AG08395 (cell line): ENCODE measurements at places on chromosomes 1 and 21.
A peak's percentile ranks its signal among the peaks of the same experiment; 100 is the strongest.

GRCh38 chr1:228958121-228958520 lies 222.8 kb downstream of the RHOU start:
- DNase-seq, result no peak

DNA sequence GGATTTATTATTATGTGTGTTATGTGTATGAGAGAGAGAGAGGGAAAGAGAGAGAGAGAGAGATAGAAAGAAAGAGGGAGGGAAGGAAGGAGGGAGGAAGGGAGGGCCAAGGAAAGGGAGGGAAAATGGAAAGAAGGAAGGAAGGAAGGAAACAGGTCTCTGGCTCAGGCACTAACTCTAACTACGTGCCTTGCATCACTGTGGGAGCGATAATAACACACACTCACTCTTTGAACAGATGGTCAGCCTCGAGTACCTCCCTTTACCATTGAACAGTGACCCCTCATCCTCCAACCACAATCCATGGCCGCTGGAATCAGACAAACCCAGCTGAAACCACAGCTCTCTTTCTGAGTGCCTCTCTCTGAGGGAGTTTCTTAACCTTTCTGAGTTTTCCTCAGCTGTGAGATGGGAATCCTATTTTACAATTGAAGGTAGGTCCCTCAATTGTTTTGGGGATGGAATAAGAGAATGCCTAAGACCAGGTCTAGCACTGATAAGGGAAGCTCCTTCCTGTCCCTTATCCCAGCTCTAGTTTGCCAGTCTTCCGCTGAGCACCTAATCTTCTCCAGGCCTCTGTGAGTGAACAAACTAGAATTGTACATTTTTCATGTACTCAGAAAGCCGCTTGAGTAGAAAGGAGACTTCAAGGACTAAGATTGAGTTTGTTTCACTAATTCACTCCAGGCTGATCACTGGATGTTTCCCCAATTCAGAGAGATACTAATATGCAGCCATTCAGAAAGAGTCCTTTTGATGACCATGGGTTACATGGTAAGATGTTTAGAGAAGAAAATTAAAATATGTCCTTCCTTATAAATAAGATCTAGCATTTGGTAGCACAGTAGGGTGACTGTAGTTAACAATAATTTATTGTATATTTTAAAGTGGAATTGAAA lies 62.8 kb downstream of the IRF2BP2 start:
- no peak for DNase-seq

DNA sequence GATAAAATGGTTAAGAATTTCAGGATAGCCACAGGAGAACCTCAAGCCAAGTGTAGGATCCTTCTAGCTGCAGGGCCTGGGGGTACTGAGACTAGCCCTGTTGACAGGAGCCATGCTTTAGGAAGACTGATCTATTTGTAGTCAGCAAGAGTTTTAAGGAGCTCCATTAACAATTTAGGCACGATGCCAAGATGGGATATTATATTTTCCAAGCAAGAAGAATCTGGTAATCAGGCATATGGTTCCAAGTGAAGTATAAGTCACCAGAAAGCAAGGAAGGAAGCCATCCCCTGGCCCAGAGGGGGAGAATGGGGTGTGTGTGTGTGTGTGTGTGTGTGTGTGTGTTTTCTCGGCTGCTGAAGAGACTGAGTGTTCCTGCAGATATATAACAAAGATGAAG lies 7.0 kb downstream of the IFNAR2 start:
- DNase-seq, result no peak

DNA sequence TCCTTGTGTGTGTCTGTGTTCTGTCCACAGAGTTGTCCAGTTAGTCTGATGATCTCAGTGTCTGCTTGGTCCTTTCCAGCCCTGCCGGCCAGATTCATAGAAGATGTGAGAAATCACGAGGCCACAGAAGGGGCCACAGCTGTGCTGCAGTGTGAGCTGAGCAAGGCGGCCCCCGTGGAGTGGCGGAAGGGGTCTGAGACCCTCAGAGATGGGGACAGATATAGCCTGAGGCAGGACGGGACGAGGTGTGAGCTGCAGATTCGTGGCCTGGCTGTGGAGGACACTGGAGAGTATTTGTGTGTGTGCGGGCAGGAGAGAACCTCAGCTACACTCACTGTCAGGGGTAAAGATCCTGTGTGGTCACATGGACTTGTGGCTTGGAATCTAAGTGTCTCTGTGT lies 95.8 kb downstream of the OBSCN start:
- DNase-seq, result no peak

- DNase-seq, result no peak
Observed at GRCh38 chr1:24353292-24353891, 34.2 kb downstream of the GRHL3 start.

DNA sequence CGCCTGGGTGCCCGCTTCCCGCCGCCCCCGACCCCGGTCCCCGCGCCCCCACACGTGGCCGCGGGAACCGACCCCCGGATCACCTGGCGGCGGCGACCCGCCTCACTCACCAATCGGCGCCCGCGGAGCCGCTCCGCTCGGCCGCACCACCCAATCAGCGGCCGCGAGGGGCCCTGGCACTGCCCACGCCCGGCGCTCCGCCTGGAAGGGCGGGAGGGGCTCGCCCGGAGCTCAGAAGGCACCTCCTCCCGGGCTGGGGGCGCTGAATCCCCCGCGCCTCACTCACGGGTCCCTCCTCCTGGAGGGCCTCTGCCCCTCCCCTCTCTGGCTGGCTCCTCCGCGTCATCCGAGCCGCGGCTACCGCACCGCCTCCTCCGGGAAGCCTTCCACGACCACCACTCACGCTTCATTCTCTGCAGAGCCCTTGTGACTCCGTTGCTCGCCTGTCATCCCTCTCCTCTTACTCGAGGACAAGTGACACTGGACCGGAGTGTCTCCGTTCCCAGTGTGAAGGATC lies 374 bp downstream of the SH2D5 start:
- DNase-seq, result peak; percentile 89

DNA sequence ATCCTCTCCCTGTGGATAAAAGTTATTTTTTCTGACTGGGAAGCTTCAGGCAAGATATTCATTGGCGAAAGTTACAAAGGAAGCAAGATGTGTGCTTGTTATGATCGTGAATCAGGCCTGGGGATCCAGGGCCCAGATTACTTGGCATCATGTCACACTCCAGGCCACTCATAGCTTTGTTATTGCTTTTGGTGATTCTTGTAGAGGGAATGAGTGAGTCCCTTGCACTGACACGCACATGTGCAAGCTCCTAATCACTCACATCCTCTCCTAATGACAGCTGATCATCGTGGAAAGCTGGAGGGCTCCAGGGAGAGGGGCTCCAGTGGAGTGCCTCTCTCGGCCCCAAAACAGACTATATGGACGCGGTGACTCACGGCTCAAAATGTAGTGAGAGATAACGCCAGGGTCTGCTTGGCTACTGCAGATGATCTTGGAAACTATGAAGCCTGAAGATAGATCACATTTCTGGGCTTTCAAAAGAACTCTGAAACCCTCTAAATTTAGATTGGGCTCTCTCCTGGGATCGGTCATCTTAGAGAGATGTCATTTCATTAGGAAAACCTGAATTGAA lies 481.1 kb upstream of the USP24 start:
- DNase-seq, result peak; percentile 94

GRCh38 chr1:94120991-94121390 lies at the start of gene ABCA4:
ABCA4 (minus strand) TSS chr1:94121148; CDS start chr1:94121045, 103 bp downstream.
- no peak for DNase-seq

DNA sequence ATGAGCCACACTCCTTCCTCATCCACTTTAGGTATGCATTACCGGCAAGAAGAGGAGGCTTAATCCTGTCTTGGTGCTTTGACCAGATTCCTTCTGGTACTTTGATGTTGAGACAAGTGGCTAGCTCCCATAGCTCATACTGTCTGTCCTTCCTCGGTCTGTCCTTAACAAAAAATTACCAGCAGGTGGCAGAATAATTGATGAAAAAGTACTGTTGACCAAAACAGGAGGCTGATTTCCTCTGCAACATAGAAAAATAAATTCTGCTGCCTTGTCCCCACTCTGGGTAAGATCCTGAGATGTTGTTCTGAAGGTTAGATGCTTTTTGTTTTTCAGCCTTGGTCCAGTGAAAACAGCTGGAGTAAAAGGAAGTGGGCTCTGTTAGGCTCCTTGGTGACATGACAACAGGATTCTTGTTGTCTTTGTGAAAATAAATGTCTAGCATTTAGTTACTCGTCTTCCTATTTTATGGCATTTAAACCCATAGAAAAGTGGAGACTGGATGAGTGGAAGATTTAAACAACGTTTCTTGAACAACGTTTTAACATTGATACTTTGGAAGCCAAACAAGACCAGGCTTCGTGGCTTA lies 11.2 kb upstream of the HJV start:
- peak; percentile 49 for DNase-seq

GRCh38 chr1:58585166-58585565 lies 8.1 kb upstream of the TACSTD2 start:
- DNase-seq, result no peak

GRCh38 chr1:169676001-169676400 lies 35.4 kb downstream of the SELL start:
- no peak for DNase-seq

- peak; percentile 85 for DNase-seq
Observed at GRCh38 chr1:56074007-56074651, 505.2 kb downstream of the PLPP3 start.

DNA sequence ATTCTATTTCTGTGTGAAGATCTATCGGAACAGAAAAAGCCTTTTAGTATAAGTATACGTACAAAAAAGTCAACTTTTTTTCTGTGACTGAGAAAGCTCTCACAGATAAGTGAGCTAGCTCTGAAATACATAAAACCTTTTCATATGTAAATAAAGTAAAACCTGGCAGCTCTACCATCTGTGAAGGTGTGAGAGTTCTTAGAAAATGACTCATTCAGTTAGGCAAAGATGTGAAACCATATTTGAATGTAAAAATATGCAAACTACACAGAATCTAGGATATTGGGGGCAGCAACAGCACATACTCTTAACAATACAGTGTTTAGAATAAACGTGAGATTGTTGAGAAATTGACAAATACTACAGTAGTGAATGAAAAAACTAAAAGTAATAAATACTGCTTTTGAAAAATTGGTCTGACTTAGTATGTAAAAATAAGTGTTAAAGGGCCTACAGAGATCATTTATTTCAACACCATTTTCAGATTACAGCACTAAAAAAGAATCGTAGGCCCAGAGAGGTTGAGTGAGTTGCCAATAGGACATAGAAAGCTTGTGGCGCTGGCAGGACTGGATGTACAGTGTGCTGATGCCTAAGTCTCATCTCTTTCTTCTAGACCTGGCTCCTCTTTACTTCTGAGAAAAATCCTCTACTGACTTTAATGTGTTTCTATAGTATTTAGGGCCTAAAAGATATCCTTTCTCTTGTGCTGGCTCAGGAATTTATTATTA lies 19.8 kb downstream of the ATP6V1G3 start:
- DNase-seq, result no peak

DNA sequence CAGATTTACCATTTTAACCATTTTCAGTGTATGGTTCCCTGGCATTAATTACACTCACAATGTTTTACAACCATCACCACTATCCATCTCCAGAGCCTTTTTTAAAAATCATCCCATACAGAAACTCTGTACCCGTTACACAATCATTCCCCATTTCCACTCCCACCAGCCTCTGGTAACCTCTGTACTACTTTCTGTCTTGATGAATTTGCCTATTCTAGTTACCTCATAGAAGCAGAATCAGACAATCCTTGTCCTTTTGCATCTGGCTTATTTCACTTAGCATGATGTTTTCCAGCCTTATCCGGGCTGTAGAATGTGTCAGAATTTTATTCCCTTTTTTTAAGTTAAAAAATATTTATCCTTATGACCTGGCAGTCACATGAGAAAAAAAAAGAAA lies 33.0 kb downstream of the PGM1 start:
- DNase-seq, result no peak

- no peak for DNase-seq
Observed at GRCh38 chr1:110888641-110889040, 15.7 kb downstream of the CD53 start.

DNA sequence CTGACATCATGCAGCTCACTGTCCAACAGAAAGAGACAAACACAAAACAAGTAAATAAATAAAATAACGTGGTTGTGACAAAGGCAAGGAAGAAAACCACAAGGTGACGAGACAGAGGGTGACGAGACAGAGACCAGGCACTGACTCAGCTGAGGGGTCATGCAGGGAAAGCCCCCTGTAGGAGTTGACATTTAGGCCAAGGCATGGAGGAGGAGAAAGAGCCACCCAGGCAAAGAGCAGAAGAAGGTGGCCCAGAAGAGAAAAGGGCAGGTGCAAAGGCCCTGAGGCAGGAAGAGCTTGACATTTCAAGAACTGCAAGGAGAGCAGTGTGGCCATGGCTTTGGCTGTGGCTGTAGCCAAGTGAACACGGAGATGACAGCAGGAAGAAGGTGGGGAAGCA lies 65.1 kb upstream of the ID3 start:
- no peak for DNase-seq

GRCh38 chr1:229420765-229421164 lies 13.1 kb downstream of the ACTA1 start:
- no peak for DNase-seq

DNA sequence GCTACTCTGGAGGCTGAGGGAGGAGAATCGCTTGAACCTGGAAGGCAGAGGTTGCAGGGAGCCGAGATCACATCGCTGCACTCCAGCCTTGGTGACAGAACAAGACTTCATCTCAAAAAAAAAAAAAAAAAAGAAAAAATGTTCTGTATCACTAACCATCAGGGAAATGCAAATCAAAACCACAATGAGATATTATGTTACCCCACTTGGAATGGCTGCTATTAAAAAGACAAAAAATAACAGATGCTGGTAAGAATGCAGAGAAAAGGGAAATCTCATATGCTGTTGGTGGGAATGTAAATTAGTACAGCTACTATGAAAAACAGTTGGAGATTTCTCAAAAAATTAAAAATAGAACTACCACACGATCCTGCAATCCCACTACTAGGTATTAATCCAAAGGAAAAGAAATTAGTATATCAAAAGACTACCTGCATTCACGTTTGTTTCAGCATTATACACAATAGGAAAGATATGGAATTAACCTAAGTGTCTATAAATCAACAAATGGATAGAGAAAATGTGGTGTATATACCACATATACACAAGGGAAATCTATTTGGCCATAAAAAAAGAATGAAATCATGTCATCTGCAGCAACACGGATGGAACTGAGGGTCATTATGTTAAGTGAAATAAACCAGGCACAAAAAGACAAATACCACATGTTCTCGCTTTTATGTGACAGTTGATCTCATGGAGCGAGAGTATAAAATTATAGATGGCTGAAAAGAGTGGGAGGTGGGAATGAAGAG lies 62.6 kb downstream of the ABL2 start:
- no peak for DNase-seq

DNA sequence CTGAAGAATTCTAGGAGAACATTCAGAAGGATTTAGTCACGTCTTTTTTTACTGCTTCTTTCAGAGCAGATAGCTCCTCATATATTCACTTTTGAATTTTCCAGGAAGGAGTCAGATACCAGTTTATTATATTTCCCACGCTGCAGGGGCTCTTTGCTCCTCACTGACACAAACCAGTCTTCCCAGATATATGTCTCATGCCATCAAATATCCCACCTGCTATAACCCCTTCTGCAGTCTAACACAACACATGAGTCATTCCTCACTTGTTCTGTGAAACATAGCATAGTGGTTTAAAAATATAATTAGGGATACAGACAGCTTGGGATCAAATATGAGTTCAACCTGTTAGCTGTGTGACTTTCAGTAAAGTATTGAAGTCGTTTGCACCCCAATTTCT lies 251.7 kb upstream of the DPYD start:
- no peak for DNase-seq

GRCh38 chr1:215895276-215895675 lies 328.2 kb downstream of the KCTD3 start:
- DNase-seq, result no peak

- no peak for DNase-seq
Observed at GRCh38 chr1:178352790-178353416, 143.9 kb downstream of the CLEC20A start.

- DNase-seq, result no peak
Observed at GRCh38 chr1:151418081-151418480, 18.7 kb downstream of the PSMB4 start.
